D341Med (cell line): ENCODE measurements at places on chromosomes 1 and 21.

- no peak for DNase-seq
Observed at GRCh38 chr1:234529950-234530237, 50.9 kb upstream of the TARBP1 start.

GRCh38 chr1:155141749-155142148 lies 1.4 kb upstream of the DPM3 start:
- DNase-seq, result no peak

DNA sequence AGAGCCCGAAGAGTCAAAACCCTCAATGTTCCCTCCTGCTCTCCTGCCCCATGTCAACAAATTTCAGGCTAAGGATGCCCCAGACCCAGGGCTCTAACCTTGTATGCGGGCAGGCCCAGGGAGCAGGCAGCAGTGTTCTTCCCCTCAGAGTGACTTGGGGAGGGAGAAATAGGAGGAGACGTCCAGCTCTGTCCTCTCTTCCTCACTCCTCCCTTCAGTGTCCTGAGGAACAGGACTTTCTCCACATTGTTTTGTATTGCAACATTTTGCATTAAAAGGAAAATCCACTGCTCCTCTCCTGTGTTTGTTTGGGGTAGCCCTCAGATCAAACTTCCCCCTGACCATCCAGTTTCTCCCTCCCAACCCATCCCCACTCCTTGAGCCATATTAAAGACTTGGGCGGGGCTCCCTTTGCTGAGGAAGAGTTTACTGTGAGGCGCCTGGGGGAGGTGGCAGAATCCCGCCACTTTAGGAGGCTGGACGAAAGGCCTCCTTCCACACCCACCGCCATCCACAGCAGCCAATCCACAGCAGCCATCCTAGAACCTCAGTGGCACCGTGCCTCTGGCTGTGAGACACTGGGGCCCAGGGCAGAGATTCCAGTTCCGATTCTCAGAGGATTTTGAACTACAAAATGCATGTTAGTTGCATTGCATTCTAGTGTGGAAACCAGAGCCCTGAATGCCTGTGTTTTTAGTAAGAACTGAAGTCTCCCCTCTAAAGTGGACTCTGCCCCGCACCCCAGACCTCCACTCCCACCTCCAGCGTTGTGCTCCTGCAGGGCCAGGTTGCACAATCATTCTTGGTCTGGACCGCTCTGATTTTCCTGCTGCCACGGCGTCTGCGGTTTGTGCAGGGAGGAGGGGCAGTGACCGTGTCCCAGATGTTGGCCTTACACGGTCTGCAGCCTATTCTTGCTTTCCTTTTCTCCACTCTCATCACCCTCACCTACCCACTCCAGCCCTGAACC lies 3.0 kb downstream of the OLFML3 start:
- DNase-seq, result no peak

DNA sequence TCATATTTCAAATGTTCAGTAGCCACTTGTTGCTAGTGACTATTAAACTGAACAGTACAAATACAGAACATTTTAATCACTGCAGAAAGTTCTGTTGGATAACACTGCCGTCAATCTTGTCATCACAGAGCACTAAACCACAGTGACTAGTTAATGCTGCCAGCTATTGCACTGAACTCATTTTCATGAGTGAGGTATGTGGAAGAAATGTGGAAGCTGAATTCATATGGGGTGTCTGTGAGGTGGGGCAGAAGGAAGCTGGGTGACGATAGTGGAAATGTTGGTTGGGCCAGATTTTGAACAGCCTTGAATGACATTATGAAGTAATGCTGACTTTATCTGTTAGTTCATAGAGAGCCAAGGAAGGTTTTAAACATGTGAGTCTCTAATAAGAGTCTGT lies 49.6 kb downstream of the OSBPL9 start:
- DNase-seq, result no peak

DNA sequence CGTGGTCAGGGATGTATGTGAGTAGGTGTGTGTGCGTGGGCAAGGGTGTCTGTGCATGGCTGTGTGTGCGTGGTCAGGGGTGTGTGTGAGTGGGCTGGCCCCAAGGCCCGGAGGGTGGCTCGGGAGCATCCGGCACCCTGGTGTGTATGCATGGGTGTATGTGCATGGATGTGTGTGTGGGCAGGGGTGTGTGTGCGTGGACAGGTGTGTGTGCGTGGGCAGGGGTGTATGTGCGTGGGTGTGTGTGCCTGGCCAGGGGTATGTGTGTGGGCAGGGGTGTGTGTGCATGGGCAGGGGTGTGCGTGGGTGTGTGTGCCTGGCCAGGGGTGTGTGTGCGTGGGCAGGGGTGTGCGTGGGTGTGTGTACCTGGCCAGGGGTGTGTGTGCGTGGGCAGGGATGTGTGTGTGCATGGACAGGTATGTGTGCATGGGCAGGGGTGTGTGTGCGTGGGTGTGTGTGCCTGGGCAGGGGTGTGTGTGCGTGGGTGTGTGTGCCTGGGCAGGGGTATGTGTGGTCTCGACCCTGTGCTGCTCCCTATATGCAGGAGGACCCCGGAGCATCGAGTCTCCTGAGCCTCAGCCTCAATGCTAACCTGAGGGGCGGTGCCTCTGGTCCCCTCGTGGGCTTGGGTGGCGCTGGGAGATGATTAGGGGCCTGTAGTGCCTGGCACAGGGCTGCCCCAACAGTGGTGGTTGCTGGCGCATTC lies 16.3 kb downstream of the ARHGEF16 start:
- no peak for DNase-seq

DNA sequence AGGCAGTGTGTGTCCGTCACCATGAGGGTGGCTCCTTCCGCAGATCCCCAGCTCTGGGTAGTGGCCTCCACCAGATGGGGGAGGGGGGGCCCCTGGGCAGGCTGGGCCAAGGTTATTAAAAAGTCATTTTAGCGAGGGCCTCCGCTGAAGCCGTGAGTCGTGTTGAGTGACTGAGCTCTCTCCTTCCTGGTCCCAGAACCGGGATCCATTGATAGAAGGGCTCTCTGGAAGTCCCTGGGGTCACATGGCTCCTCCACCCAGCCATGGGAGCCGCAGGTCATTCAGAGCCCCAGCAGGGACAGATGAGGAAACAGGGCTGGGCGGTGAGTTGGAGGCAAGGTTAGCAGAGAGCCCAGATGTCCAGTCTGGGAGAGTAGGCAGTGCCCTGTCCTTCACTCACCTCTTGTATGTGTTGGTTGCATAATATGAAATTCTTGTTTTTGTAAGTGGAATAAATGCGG lies 12.9 kb downstream of the MIIP start:
- no peak for DNase-seq
